CD4-positive, CD25-positive, alpha-beta regulatory T cell (primary cell): ENCODE measurements at places on chromosomes 3 and 15. TPM values are rescaled to one million over a fixed set of nuclear protein-coding genes. Genes with fewer than 3 reads are reported as not detected.

SCG5 gene
- 1.7 TPM for total RNA-seq

ESYT3 gene
- not detected for total RNA-seq

ANKDD1A gene
- total RNA-seq: 12.4 TPM

PSTPIP1 gene
- 169 TPM for total RNA-seq

DLEC1 gene
- 4.9 TPM for total RNA-seq

CCDC54 gene
- total RNA-seq: not detected

KLHL40 gene
- total RNA-seq: not detected

ZNF717 gene
- 3.0 TPM for total RNA-seq

C3orf33 gene
- 0.74 TPM for total RNA-seq

ACKR4 gene
- 0.27 TPM for total RNA-seq

CACNA2D3 gene
- total RNA-seq: not detected

HPS3 gene
- 21.9 TPM for total RNA-seq

MYO5A gene
- 63.3 TPM for total RNA-seq

ARHGEF26 gene
- total RNA-seq: not detected

PYGO1 gene
- not detected for total RNA-seq

CPN2 gene
- not detected for total RNA-seq

CAND2 gene
- total RNA-seq: 0.72 TPM

CX3CR1 gene
- total RNA-seq: 1.0 TPM

DZIP3 gene
- total RNA-seq: 14.9 TPM

USP4 gene
- 122 TPM for total RNA-seq

ST3GAL6 gene
- 0.89 TPM for total RNA-seq

UBA3 gene
- total RNA-seq: 62.9 TPM

LRRIQ4 gene
- total RNA-seq: not detected

CTXND1 gene
- not detected for total RNA-seq

SCG3 gene
- not detected for total RNA-seq

NEIL1 gene
- total RNA-seq: 23.7 TPM

FBXL22 gene
- total RNA-seq: 1.7 TPM

IL17RB gene
- 2.5 TPM for total RNA-seq

GDPGP1 gene
- total RNA-seq: 3.3 TPM

ACTRT3 gene
- not detected for total RNA-seq

UCN2 gene
- not detected for total RNA-seq

ABHD2 gene
- 67.8 TPM for total RNA-seq

CCR4 gene
- 366 TPM for total RNA-seq

RHOV gene
- not detected for total RNA-seq
